ENCODE measurements at places on chromosomes 3 and 15.

GRCh38 chr15:85094685-85095084 lies 113.0 kb downstream of the PDE8A start:
- DNase-seq = no peak

DNA sequence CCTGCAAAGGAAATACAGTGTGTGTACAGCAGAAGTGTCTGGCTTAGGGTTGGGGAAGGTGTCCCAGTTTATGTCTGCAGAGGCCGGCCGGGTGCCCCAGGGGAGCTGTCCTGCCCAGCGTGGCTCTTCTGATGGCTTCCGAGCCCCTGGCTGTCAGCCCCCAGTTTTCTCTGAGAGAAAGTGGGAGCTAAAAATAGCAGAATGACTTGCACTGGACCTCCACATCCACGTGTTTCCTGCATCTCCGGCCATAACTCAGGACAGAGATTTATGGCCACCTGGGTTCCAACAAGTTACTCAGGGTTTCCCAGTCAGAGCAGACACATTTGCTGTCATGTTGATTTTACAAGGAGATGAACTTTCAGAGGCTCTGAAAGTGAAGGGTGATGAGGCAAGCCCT lies 192.0 kb downstream of the ATP10A start:
- DNase-seq = no peak

- DNase-seq = no peak
These were observed 35.0 kb upstream of the LRRC3B start for GRCh38 chr3:26587571-26587970.

DNA sequence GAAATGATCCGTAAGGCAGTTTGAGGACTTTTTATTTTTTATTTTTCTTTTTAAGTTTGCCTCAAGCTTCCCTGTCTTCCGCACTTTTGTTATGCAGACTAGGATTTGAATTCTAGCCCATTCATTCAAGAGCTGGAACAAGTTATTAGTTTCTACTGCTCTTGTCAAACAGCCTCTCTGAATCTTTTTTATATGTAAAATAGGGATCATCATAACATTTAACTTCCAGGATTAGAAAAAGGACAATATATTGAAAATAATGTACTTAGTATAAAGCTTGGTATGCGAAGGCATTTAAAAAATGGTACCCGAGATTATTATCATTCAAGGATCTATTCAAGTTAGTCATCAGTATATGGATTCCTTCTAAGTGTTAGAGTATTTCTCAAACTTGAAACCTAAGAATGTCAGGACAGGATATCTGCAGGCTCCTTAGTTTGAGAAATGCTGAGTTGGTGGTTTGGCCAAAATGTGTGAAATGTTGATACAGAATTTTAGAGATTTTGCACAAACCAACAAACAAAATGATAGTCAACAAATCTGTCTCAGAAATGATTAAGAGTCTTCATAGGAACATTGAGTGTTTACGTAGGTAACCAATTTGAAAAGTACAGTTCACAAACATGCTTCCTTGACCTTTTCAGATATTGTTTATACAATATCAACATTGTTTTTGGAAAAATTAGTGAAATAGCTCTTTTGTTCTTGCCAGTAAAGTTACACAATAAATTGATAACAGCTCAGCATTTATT lies 40.5 kb upstream of the IGSF10 start:
- no peak for DNase-seq

DNA sequence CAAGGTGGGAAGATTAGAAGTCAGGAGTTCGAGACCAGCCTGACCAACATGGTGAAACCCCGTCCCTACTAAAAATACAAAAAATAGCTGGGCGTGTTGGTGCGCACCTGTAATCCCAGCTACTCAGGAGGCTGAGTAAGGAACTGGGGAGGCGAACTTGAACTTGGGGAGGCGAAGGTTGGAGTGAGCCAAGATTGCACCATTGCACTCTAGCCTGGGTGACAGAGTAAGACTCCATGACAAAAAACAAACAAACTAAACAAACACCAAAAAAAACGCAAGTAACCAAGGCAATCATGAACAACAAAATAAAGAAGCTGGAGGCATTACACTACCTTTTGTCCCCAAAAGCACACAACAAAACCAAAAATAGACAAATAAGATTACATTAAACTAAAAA lies 547.3 kb upstream of the GBE1 start:
- no peak for DNase-seq

DNA sequence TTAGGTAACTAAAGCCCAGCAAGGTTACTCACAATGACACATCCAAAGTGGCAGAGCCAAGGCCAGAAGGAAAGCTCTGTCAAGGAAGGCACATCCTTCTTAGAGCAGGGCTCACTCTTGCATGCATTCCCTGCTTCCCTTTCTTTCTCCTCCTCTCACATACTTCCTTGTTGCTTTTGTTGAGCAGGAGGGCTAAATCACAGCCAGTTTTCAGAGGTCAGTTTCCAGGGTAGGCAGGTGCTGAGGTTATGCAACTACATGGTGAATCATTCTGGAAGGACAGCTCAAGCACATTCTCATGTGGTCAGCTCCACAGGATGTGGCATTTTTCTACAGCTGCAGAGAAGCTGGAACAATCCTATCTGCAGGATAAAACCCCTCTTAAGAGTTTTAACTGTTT lies 275.6 kb downstream of the ZNF621 start:
- DNase-seq = no peak

DNA sequence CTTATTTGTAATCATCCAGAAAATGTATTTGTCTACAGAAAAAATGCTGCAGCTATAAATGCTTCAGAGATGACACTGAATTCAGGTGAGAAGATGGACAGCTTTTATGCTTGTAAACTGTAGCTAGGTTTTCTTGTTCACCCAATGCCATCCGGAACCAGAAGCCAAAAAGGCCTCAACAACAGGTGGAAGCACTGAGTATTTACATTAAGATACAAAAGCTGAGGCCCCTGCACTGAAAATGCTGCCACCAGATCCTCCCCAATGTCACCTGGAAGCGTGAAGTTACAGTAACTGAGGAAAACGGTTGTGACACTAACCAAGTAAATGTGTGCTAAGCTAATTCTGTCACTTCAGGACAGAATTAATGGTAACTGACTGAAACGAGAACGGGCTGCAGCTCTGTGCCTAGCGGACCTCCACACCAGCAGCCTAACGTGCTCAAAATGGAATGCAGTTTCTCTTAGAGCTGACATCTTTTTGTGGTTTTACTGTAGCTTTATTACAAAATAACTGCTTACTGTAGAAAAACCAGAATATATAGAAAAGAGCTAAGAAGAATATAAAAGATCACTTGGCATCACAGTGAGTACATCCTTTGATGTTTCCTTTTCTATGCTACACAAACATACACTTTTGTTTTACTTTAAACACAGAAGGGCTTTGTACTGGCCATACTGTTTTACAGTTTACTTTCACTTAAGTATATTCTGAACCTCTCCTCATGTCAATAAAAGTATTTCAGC lies 7.6 kb downstream of the CHSY1 start:
- DNase-seq = no peak

GRCh38 chr3:43583481-43583880 lies 38.3 kb downstream of the ANO10 start:
- no peak for DNase-seq

DNA sequence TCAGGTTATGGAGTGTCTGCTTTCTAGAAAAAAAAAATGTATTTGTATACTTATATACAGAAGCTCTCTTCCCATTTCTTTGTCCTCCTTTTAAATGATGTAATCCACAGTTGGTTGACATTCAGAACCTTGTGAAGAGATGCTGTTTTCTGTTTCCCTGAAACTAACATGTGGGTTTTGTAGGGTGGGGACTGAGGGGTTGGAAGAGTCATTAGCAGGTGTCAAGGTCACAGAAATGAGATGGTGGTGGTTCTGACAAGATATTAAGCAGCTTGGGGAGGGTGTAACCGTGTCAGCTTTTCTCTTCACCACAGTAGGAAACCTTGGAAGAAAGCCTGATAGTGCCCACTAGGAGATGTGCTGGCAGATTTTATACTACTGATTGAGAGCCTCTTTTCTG lies 2.4 kb downstream of the RASA2 start:
- no peak for DNase-seq

- no peak for DNase-seq
These were observed 493.3 kb upstream of the ROBO1 start for GRCh38 chr3:80261082-80261481.

DNA sequence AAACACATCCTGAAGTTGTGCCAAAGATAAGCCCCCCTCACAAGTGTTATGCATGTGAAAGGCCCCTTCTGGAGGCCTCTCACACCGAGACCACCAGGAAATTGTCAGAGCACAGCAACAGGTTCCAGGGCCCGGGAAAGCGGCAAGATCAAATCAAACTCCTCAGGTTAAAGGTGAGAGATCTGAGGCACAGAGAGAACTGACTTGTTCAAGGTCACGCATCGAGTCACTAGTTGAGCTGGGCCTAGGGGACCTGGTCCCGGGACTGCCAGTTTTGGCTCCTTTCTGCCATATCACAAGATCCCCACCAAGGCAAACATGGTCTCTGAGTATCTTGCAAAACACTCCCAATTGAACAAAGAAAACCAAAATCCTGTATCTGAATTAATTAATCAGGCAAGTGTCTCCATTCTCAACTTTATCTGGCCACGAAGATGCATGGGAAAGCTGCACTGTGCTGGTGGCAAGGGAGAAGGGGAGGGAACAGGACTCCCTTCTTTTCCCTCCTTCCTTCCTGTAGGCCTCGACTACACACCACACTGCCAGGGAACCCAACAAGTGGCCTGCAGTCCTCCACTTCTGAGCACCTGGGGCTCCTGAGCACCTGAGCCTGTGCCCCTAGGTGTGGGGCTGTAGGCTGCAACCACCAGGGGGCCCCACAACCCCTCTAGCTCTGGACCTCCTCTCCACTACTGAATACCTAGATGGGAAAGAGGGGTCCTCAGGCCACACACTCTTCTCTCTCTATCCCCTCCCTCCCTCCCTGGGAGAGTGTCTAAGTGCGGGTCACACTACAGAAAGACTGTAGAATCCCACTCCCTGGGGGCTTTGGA lies 37.3 kb downstream of the ANP32A start:
- no peak for DNase-seq

DNA sequence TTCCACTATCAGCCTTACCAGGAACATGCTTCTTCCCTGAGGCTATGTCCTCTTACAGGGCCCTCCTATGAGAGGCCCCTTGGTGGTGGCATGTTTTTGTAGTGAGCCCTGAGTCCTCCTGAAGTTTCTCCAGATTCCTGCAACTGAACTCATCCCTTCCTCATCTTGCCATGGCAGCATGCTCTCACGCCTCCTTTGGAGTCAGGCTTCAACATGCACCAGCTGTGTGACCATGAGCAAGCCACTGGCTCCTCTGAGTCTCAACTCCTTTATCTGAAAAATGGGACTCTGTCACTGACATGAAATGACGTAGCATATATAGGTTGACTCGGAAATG lies 216.3 kb upstream of the TLE3 start:
- DNase-seq = no peak

Data from GM12864 (cell line).